ENCODE measurements at places on chromosomes 4 and X. TPM values are rescaled to one million over a fixed set of nuclear protein-coding genes. Genes with fewer than 3 reads are reported as not detected.

DNA sequence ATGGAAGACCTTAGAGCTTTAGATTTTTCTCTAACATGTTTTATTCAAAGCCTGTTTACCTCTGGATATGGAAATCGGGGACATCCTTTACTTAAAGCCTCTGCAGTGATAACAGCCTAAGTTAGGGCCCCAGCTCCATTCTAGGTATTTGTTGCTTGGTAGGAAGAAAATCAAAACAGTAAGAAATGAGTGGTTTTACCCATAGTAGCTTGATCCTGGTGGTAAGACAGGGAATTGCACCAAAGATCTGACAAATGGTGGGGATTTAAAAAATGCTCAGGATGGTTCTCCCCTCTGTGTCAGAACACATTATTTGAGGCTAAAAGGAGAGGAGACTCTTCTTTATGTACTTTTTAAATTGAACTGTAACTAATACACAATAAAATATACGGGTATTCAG lies 52.4 kb downstream of the AFF2 start:
- no peak for DNase-seq

- DNase-seq, result no peak
Observed at GRCh38 chr4:1058997-1059665, 47.7 kb downstream of the FGFRL1 start.

DNA sequence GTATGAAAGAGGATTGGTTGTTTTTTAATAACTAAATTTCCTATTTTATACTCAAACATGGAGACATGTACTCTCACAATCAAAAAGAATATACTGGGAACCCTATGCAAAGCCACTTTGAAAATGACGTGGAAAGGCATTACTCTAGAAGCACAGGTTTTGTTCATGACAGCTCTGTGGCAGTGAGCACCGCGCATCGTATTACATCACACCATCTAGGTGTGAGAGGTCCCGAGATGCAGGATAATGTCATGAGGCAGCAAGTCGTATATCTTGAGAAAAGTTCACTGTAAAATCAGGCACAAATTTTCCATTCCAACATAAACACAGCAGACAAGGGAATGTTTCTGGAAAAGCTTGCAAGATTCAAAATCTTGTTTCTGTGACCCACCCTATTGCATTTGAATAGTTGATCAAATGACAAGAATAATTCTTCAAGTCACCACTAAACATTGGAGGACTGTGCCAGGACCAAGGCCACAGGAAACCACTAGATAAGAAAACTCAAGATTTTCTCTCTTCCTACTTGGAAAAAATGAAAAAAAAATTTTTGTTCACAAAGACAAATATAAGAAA lies 127.6 kb downstream of the LDB2 start:
- no peak for DNase-seq

DNA sequence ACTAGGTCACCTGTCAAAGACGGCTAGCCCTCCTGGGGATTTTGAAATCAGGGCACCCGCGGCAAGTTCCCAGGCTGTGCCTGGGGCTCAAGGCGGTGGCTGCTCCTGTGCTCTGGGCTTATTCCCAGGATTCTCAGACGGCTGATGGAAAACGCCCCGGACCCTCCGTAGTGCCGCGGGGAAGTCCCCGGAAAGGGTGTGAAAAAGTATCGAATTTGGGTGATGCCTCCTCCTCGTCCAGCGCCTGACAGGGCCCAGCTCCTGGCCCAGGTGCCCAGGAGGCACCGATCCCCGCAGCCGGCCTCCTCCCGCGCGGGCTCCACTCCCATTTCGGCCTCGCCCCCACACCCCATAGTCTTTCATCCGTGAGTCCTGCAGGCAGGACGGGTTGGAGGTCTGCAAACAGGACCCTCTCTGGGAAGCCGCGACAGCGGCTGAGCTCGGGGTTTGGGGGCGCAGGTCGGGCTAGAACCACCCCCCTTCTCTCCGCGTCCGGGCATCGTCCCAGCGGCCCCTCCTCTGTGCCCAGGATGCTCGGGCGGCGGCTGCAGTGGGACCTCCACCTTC lies 1.1 kb upstream of the NSG1 start:
- DNase-seq, result no peak

DNA sequence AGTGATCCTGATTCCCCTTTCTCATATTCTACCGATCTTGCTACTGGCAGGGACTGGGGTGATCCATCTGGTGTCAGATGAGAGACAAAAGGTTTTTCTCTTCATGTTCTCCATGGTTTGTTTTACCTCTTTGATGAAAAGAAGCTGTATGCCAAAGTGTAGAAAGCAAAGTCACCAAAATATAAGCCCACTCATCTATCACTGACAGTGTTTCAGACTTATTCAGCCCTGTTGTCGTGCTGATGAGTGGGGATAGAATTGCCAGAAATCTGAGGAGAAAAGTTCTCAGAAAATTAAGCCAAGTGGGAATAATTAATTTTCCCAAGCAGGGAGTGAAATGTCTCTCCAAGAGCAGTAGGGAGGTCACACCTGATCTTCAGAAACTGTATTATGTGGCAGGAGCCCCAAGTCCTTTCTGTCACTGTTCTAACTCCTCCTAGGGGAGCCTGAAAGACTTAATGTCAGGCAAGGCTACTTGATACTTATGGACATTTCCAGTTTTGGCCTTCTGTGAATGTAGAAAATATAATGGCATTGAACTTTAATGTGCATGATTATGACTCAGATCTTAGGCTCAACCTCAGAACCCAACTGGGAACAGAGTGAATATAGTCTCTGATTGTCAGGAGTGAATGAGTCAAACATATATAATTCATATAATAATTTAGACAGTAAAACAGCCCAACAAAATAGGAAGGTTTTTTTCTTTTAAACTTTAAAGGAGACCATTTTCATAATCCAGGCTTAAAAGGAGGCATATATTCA lies 298.1 kb downstream of the ANKRD50 start:
- DNase-seq, result no peak

GRCh38 chrX:45424326-45424725 lies 223.7 kb upstream of the DIPK2B start:
- no peak for DNase-seq

MTMR8 gene
- total RNA-seq, result 7.9 TPM

H2BW2 gene
- total RNA-seq, result not detected

All from vagina (tissue), 2 donors.